SK-MEL-5 (cell line): ENCODE measurements at places on chromosomes 13 and 19.

- DNase-seq: no peak
These were observed 260.5 kb downstream of the DCT start for GRCh38 chr13:94218951-94219350.

DNA sequence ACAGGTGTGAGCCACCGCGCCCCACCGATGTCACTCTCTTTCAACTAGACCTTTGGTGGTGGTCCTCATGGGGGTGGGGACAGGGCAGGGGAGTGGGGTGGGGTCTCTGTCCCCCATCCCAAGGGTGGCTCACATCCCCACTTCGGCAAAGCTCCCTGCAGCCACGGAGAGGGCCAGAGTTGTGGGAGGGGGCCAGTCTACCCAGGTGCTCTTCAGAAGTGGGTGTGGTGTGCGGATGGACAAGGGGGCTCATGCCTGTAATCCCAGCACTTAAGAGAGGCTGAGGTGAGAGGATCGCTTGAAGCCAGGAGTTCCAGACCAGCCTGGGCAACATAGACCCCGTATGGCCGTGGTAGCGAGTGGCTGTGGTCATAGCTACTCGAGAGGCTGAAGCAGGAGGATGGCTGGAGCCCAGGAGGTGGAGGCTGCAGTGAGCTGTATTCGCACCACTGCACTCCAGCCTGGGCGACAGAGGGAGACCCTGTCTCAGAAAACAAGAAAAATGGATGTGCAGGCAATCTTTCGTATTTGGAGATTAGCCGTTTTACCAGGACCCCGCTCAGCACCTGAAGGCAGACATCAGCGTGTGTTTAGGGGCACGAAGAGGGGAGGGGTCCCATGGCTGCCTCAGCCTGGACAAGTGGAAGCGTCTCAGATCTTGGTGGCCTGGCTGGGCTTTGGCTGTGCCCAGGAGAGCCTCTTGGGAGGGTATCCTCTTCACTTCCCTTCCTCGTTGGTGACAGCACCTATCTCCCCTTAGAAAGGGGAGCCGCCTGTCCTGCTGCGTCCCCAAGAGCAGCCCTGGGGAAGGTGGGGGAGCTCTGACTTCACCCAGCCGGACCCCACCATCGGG lies 846 bp downstream of the TGFBR3L start:
- DNase-seq: no peak

GRCh38 chr13:46124531-46124966 lies 19.7 kb upstream of the CPB2 start:
- no peak for DNase-seq

DNA sequence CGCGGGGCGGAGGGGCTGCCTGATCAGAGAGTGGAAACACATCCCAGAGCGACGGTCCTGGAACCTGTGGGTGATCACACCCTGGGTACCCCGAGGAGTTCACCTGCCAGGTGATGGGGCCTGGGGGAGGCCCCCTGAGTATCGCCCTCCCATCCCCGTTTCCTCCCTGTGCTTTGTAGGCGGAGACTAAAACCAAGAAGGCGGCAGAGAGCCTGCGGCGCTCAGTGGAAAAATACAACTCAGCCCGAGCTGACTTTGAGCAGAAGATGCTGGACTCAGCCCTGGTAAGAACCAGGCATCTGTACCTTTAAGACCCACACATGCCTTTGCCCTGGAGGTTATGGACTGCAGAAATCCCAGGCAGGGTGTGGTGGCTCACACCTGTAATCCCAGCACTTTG lies 19.3 kb downstream of the FCHO1 start:
- no peak for DNase-seq

GRCh38 chr13:41561170-41561569 lies 103.8 kb downstream of the RGCC start:
- DNase-seq: no peak

DNA sequence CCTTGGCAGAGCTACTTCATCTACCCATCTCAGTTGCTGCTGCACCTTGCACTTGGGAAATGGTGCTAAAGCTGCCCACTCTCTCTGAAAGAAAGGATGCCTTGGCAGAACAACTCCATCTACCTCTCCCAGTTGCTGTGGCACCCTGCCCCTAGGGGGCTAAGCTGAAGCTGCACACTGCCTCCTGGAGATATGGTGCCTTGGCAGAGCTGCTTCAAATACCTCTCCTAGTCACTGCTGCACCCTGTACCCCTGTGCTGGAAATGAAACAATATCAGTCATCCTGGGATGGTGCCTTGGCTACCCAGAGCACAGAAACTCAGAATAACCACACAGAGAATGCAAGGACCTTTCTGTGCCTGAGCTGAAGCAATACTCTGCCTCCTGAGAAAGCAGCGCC lies 615.8 kb downstream of the DIAPH3 start:
- no peak for DNase-seq

GRCh38 chr19:46536391-46536790 lies 40.7 kb upstream of the PNMA8B start:
- DNase-seq: no peak

DNA sequence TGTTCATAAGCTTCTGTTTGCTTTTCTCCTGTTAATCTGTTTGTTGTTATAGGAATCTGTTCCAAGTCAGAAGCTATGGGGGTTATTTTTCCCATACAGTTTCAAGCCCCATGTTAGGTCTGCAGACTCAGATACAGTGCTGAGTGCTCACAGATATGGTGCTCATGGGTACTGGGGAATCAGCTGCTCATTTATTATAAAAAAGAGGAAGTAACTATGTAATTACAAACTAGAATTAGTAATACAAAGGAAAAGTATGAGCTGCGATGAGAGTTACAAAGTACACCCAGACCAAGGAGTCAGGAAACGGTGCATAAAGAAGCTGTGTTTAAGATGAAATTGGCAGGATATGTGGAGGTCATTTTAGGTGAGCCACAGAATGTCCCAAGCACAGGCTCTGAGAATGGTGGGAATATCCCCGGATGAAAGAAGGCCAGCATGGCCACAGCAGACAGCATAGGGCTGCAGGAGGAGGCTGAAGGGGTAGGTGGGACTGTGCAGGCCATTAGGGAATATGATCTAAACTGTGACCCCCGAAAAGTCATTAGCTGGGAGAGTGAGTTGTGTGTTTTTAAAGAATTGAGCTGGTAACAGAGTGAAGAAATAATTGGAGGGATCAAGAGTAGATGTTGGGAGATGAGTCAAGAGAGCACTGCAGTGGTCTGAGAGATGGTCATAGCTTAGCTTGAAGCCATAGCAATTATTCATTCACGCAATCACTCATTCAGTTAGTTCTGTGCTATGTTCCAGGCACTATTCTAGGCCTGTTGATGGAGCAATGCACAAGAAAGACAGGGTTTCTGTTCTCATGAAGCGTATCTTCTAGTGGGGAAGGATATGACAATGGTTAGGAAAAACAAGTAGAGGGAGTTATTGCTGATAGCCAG lies 177.4 kb upstream of the UBL3 start:
- no peak for DNase-seq

DNA sequence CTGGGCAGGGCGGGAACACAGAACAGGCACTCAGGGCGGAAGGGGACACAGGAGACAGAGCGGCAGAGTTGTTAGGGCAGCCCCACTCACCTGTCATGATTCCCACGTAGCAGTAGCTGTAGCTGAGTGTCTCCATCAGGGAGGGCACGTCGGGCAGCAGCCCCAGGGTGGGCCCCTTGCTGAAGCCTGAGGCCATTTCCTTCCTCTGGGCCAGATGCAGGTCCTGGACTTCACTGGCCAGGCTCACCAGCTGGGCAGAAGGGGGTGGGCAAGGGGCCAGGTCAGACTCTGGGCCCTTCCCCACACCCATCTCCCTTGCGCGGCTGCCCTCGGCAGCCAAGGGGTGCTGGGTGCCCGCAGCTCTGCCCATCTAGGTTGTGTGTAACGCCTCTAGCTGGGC lies 5.9 kb downstream of the MBOAT7 start:
- DNase-seq: no peak

DNA sequence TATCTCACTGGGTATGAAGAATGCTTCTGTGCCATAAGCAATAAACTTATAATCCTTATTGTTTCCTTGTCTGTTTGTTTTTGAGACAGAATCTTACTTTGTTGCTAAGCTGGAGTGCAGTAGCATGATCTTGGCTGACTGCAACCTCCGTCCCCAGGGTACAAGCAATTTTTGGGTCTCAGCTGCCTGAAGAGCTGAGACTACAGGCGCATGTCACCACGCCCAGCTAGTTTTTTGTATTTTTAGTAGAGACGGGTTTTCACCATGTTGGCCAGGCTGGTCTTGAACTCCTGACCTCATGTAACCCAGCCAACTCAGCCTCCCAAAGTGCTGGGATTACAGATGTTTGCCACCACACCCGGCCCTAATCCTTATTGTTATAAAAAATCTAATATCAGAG lies 112.5 kb downstream of the MYO16 start:
- no peak for DNase-seq

GRCh38 chr13:44283600-44283999 lies 90.0 kb upstream of the SERP2 start:
- no peak for DNase-seq

DNA sequence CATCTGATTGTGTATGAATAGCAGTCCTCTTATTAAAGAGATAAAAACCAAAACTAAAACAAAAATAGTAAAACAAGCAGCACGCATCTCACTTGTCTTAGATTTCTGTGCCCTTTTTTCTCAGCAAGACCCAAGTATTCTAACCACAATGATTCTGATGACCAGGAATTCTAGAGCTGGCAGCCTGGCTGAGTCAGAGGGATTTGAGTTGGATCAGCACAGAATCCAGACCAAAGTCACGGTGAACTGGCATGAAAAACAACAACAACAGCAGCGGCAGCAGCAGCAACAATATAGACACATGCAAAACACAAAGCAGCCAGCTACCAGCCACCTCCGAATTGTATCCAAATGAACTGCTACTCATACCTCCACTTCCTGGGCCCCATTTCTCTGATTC lies 360.5 kb downstream of the KCNRG start:
- no peak for DNase-seq

- no peak for DNase-seq
These were observed 53.0 kb upstream of the TDRD3 start for GRCh38 chr13:60343978-60344377.

DNA sequence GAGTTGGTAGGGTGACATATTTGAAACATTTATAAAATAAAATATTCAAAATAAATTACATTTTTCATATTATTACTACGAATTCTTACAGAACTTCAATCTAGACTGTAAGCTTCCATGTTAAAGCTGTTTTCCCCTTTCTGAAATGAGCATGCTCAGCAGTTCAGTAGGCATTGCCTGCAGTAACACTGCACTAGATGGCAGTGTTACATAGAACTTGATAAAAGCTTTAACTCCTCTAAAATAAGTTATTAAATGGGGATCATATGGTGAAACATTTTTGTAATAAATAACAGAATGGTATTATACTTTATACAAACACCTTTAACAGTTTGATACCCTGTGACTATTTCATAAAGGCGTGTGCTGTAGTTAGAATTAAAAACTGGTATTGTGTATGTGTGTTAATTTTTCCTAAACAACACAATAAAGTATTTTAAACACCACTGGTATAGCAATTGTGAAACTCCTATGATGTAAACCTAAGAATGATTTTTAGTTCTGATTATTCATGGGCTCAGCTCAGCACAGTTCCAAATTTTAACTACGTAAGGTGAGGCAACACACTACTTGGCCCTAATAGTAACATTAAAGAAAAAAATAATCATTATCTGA lies 11.6 kb upstream of the GPR18 start:
- peak; percentile 65 for DNase-seq

- DNase-seq: peak; percentile 37
These were observed 43.6 kb upstream of the SACS start for GRCh38 chr13:23477101-23477500.

GRCh38 chr13:44435142-44435918 lies 61.7 kb downstream of the SERP2 start:
- DNase-seq: peak; percentile 98

DNA sequence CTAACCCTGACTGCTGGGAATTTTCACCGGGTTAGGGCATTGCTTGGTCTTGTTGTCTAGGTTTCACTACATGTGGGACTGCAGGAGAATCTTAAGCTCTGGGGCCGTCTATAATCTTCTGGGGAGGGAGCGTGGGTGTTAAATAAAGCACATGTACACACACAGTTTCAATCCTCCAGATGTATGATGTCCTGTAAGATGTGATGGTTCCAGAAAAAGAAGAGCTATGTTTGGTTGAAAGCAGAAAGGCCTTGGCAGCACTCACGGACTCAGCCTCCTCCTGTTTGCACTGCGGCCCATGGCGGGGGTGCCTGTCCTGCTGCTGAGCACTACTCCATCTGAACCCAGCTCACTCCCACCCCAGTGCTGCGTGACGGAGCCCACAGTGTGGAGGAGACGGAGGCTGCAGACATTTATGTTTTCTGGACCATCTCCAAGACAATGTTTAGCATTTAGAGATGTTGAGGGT lies 343.5 kb downstream of the TEX29 start:
- no peak for DNase-seq

DNA sequence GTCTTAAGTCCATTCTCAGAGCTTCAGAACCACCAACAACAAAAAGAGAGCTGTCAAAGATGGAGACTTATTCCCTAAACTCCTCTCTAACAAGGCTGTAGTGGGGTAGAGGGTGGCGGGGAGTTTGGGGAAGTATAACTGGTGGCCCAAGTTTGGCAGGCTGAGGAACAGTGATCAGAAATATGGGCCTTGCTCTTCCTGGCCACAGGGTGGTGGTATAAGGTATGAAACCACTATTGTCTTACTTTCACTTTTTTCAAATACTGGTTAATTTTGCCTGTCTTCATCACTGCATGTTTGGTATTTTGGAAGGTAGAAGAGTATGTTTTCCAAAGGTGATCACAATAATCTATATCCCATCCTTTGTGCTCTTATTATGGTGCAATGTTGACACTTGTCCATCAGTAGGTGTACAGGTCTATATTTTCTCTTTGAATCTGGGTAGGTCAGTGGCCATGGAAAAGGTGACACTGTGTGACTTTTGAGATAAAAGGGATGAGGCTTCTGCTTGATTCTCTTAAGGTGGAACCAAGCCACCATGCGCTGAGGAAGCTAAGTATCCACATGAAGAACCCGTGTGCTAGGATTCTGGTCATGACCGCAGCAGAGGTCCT lies 23.2 kb upstream of the GPC5 start:
- peak; percentile 50 for DNase-seq

GRCh38 chr19:51724543-51724942 lies 752 bp upstream of the HAS1 start:
- DNase-seq: no peak

- DNase-seq: peak; percentile 44
These were observed 1.3 kb downstream of the CSNK1G2 start for GRCh38 chr19:1942078-1942933.

- DNase-seq: no peak
These were observed 7.8 kb downstream of the ACP4 start for GRCh38 chr19:50797781-50798658.

- no peak for DNase-seq
These were observed 16.1 kb upstream of the SLC15A1 start for GRCh38 chr13:98768522-98768921.

GRCh38 chr19:57747472-57747807 lies 825 bp downstream of the ZNF776 start:
- DNase-seq: no peak
